ENCODE measurements at places on chromosomes 2 and 18. TPM values are rescaled to one million over a fixed set of nuclear protein-coding genes. Genes with fewer than 3 reads are reported as not detected.

SLC5A7 gene
- total RNA-seq, result not detected

SPEG gene
- 0.36 TPM for total RNA-seq

MFSD6 gene
- total RNA-seq, result 11.9 TPM

KCTD1 gene
- total RNA-seq, result 25.3 TPM

Data from melanocyte of skin (primary cell).